ENCODE measurements at places on chromosomes 6 and 20.

GRCh38 chr6:37038292-37039198 lies 33.1 kb downstream of the FGD2 start:
- DNase-seq = no peak

- DNase-seq = peak; percentile 82
These were observed at the start of gene PCMTD2 for GRCh38 chr20:64255361-64256281. PCMTD2 (plus strand) TSS chr20:64255748; CDS start chr20:64259966, 4,218 bp downstream.

- no peak for DNase-seq
These were observed at the start of gene CCN5 for GRCh38 chr20:44714701-44715498. CCN5 (plus strand) TSS chr20:44715369; CDS start chr20:44715391, 22 bp downstream.

GRCh38 chr20:5489601-5490000 lies 172.8 kb upstream of the PROKR2 start:
- DNase-seq = no peak

GRCh38 chr6:140370441-140370840 lies 996.0 kb upstream of the CITED2 start:
- DNase-seq = no peak

DNA sequence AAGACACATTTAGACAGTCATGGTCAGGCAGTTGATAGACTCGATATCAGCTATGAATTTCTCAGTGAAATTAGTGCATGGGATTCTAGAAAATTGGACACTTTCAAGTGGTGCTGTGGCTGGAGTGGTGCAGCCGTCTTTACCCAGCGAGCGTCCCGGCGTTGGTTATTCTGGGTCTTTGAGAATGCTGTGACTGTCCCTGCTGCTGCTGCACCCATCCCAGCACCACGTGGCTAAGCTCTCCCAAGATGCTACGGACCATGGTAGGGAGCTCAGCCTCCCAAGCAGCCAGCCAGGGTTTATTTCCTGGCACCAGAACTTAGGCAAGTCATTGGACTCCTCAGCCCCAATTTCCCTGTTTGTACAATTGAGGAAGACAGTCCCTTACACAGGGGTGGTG lies 147.2 kb upstream of the RPS6KA2 start:
- no peak for DNase-seq

DNA sequence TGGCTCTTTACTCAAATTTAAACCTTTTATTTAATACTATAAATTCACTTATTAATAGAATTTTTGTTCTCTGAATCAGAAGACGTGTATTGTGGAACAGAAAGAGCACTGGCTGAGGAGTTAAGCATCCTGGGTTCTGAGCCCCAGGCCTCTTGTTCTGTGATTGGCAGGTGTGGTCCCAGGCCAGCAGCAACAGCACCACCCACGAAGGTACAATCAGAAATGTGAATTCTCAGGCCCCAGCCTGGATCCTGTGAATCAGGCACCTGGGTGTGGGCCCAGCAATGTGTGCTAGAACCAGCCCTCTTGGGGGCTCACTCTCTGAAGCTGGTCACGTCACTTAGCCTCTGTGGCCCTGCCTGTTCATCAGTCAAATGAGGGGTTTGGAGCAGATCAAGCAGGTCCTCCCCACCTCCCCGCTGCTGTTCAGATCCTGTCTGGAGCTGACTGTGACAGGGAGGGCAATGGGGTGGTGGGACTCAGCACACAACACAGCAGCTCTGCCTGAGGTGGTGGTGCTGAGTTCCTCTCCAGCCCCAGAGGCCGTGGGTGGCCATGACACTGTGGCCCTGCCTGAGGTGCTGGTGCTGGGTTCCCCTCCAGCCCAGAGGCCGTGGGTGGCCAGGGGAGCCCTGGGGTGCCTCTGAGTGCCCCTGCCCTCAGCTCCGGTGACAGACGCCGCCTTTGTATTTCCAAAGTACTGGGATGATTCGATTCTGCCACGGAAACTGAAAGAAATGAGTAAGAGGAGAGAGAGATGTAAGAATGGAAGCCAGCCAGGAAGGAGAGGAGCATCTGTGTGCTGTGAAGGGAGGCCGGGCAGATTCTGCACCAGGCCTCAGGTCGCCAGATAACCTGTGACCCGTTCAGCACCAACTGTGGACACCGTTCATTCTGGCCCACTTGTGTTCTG lies 41.6 kb upstream of the FRMD1 start:
- peak; percentile 14 for DNase-seq

DNA sequence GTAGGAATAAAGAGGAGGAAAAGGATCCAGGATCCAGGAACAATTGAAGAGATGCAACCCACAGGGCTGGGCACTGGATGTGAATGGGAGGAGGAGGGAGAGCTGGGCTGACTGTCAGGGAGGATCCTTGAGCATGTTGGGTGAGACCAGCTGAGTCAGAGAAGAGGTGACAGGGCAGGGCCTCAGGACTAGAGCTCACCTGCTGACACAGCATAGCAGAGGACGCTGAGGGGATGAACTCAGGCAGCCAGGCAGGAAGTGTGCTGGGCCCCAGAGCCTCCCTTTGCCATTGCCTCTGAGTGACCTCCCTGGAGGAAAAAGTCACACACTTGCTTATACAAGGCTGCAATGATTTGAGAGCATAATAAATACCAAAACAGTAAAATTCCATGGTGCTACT lies 72.3 kb downstream of the ZNF133 start:
- DNase-seq = no peak

DNA sequence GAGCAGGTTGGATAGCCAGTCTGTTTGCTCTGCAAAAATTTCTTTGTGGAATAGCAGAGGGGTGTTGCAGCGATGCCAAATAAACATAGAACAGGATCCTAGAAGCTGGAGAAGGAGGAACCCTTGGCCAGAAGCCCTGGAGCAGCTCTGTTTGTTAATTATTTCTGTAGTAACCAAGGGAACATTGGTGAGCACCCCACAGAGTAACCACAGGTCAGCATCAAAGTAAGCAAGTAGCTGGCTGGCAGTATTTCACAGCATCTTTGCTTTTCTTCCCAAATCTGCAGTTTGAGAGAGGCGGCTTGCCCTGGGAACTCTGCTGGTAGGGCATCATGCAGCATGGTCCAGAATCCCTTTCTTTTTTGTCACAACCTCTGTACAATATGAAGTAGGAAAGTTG lies 12.7 kb upstream of the APMAP start:
- no peak for DNase-seq

- DNase-seq = no peak
These were observed 146.5 kb upstream of the TOP1 start for GRCh38 chr20:40882152-40882551.

GRCh38 chr20:1844325-1845162 lies 50.7 kb upstream of the SIRPA start:
- DNase-seq = no peak

DNA sequence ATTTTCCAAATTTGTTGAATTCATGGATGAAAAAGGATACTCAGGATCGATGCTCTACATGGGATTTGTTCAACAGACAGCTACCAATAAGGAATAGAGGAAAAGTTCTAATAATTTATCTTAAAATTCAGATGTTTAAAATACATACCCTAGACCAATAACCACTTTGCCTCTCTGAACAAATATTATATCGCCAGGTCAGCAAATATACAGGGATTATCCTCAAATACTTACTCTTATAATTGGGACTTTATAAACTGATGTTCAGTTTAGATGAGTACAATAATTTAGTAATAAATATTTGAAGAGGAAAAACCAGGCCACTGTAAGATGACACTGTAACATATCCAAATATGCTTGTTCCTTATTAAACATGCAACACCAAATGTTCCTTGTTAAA lies 268.7 kb downstream of the DOK5 start:
- no peak for DNase-seq

DNA sequence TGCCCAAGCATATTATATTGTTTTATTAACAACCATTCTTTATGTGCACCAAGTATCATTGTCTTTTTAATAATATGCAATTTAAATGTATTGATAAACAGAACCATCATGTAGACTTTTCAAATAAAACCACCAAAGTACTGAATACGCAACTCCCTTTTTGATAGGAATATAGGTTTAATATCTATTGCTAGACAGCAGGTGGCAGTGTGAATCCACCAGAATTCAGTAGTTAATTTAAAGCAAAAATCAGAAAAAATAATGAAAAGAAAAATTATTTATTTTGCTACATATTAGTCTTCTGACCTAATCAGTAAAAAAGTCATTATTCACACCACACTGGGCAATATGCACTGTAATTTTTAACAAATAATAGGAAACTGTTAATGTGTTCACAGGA lies 143.7 kb downstream of the KLHL32 start:
- DNase-seq = no peak

DNA sequence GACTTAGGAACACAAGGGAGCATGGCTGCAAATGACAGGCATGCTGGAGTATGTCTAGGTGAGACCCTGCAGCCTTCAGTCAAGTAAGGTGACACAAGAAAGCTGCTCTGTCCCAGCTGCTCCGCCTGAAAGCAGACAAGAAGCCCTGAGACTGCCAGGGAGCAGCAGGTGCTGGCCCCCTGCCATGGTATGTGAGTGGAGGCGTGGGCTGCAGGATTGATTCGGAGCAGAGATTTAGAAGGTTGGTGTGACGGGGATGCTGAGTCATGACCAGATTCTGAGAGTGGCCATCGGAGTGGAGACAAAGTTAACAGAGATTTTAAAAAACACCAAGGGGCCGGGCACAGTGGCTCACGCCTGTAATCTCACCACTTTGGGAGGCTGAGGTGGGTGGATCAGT lies 17.8 kb downstream of the LRP11 start:
- no peak for DNase-seq

GRCh38 chr6:125230674-125231073 lies 71.1 kb downstream of the HDDC2 start:
- DNase-seq = no peak

- no peak for DNase-seq
These were observed 154.1 kb upstream of the MMS22L start for GRCh38 chr6:97437087-97437486.

DNA sequence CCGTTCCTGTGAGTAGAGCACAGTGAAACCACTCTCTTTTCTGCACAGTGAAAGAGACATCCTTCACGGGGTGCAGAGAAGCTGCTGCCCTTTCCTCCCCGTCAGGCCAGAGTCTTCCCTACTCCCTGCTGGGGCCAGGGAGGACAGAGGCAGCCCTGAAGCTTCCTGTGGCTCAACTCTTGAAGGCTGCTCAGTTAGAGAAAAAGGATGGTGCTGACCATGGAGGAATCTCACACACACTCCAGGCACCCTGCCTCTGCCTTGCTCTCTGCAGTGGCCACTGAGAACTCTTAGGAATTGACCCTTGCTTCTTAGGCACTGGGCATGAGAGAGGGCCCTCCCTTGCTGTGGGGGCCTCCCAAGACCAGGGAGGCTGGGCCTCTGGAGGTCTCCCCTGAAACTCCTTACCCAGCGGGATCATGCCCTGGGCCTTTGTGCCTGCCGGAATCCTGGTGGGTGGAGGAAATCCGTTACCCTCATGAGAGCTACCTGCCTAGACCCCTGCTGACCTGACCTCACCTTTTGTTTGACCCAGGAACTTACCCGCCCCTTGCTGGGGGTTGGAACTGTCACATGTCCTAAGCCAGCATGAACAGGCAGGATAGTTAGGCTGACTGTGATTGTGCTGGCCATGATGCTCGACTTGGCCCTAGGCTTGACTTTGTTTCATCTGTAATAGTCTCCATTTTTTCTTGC lies 65.0 kb upstream of the CD93 start:
- no peak for DNase-seq

DNA sequence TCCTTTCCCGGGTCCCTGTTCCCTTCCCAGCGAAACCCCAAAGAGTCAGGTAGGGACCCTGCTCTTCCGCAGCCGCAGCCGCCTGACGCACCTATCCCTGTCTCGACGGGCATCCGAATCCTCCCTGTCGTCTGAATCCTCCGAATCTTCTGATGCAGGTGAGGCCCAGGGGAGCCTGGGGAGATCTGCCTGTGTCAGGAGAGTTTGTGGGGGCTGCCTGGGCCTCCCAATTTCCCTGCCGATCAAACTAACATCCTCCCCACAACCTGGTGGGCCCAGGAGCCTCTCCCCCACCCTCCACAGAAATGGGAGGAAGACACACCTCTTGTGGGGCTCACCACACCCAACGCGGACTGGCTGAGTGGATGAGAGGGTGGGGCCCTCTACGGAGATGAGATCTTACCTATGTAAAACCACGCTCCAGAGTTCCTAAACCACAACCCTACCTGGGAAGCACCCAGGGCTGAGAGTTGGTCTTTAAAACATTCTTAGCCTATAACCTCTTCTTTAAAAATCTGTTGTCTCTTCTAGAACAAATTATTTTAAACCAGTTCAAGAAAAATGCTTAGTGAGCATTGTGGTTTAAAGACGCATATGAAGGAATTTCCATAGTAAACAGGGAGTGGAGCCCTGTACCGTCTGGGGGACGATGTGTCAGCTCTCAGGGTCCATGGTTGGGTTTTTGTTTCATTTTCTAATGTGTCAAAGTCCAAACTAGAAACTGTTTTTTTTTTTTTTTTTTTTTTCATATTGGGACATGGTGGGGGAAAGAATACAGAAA lies 1.7 kb downstream of the CDC25B start:
- no peak for DNase-seq
